ENCODE measurements at places on chromosomes 6 and 20. TPM values are rescaled to one million over a fixed set of nuclear protein-coding genes. Genes with fewer than 3 reads are reported as not detected.

GRCh38 chr6:13303668-13304017 is 24.7 kb downstream of the TBC1D7 start:
- DNase-seq = peak; percentile 75

DNA sequence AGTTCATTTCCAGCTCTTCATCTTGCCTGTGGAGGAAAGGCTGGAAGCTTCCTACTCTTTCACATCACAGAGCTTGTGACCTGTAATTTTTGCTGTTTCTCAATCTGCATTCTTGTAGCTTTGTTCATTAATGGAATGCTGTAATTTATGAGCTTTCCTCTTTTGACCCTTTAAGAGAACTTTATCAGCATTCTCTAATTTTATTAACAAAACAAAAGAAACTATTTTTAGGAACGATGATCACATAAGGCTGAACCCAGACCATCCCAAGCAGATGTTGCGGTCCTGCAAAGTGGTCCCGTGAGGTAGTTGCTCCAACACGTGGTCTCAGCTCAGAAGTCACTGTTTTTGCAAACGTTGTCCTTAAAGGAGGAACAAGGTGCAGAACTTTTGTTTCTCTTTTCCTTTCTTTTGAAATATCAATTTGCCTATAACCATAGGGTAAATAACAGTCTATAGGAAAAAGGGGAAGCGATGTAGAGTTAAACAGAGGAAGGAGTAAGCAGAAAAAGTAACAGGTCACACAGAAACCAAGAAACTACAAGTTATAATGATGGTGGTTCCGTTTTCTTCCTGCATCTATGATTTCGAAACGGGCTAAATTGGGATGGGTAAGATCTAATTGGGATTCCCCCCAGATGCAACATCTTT is 121.3 kb upstream of the PHACTR1 start:
- no peak for DNase-seq

DNA sequence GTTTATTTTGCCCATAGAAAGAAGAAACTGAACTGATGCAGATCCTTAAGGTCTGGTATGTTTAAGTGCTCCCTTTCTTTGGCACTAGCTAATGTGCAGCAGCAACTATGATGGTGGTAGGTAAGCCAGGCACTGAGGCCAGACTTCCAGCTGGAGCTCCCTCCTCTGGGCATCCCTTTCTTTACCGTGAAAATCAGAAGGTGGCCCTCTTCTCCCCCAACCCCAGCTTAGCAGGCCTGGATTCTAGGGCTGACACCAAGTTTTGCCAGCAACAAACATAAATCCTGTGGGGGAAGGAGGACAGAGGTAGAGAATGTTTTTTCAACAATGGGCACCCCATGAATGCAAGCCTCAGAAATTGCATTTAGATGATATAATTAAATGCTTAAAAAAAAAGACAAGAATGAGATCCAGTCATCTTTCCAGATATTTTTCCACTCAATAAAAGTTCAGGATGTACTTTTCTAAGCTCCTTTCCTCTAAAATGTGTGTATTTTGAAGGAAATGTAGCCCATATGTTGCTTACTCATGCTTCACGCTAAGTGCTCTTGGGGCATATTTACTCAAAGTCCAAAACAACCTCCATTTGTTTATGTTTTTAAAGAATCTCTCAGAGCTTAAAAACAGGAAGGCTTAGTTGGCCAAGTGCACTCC is 123.9 kb upstream of the NXT1 start:
- no peak for DNase-seq

DNA sequence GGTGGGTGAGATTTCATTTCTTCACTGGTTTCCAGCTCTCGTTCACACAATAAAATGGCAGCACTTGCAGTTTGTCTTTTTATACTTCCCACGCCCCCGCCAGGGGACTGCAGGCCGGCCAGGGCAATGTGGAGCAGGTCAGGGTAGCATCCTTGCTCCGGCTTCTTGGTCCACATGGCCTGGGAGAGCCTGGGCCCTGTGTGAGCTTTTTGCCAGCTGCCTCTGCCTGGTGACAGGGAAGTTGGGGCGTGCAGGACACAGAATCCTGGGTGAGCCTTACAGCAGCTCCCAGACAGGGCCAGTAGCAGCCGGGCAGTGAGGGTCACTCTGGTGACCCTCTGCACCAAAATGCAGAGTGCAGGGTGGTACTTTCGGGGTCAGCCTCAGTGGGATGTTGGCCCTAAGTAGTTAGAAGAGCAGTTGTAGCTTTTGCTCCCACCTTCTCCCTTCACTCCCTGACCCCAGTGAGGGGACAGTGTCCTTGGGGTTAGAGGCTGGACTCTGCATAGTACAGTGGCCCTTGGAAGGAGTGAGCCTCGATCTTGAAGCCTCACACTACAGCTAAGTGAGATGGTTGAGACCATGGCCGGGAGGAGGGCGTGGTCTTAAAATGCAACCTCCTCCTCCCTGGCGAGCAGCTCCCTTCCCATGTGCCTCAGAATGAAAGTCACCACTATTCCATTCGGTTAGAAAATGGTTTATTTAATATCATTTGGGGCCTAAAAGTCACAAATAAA is 23.8 kb downstream of the PYGB start:
- DNase-seq = no peak

GRCh38 chr6:17093686-17094085 is 8.2 kb upstream of the STMND1 start:
- DNase-seq = no peak

- DNase-seq = no peak
These were observed 405.5 kb upstream of the PLCB4 start for GRCh38 chr20:8663424-8663823.

DNA sequence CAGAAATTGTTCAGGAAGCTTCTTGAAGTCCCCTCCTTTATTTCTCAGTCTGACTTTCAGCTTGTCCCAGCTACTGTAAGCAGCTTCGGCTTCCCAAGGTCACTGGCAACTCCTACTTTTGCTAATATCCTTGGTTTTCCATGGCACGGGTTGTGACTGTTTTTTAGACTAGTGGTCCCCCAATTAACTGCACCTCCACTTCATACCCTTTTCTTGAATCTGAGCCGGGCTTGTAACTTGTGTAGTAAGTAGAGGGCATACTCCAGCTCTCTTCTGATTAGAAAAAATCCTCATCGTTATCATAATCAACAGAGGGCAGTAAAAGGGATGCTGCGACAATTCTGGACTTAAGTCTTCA is 162.3 kb upstream of the TNFAIP3 start:
- no peak for DNase-seq

GRCh38 chr6:11971154-11971553 is 41.0 kb upstream of the HIVEP1 start:
- DNase-seq = no peak

DNA sequence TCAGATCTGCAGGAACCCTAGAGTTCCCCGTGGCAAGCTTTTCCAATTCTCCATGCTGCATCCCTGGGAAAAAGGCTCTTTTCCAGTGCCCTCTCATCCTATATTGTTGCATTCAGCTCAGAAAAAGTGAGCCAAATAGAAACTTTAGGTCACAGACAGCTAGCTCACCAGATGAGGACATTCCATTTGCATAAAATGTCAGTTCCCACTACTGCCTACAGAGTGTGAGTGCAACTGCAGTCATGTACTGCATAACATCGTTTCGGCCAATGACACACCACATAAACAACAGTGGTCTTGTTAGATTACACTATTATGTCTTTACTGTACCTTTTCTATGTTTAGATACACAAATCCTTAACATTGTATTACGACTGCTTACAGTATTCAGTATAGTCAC is 8.6 kb downstream of the HS3ST5 start:
- no peak for DNase-seq

GRCh38 chr20:19934792-19935491 is 82.2 kb upstream of the NAA20 start:
- DNase-seq = peak; percentile 73

DNA sequence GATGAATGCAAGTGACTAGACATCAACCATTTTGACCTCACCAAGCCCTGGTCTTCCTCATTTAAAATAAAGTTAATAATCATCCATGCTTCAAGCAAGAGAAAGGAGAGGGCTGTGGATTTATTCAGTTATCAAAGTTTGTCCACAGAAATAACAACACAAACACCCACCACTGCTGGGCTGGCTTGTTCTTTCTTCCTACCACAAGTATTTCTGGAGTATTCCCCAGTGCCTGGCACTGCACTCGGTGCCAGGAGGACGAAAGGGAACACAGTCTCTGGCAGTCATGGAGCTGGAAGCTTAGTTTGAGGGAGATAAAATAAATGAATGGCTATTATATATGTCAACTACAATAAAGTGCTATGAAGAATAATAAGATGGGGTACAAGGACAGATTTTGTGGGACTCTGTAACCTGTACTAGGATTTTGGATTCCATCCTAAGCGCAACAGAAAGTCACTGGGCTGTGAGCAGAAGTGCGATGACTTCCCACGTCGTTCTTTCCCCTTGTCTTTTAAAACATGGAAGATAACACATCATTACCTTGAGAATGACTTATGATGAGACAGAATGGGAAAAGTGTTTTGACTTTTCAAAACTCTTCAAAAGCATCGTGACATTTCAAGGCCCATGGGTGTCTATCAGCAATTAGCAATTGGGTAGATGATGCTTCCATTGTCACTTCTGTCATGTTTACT is 74.5 kb upstream of the TRAF3IP2 start:
- DNase-seq = no peak

GRCh38 chr6:33201147-33201545 is 479 bp downstream of the SLC39A7 start:
- peak; percentile 35 for DNase-seq

GRCh38 chr6:24743265-24743943 is 24.4 kb upstream of the C6orf62 start:
- no peak for DNase-seq

DNA sequence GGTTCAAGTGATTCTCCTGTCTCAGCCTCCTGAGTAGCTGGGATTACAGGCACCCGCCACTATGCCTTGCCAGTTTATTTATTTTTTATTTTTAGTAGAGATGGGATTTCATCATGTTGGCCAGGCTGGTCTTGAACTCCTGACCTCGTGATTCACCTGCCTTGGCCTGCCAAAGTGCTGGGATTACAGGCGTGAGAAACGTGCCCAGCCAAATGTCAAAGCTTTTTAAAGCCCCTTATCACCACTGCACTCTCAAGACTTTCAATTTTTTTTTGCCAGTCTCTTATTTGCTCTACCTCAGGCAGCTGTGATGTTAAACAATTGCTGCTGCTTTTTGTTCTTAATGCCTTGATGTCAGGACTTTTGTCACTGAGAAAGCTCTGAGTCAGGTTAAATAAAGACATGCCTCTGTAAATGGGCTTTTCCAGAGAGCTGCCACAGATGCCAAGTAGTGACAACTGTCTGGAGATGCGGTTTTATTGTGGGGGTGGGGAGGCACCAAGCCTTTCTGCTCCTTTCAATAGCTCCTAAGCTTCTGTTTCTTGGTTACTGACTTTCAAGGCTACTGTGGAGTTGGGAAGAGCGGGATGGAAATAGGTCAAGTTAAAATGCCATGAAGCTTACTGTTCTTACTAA is 29.2 kb downstream of the RSPH3 start:
- DNase-seq = no peak

- DNase-seq = no peak
These were observed 261.9 kb downstream of the PHF3 start for GRCh38 chr6:63897459-63897858.

DNA sequence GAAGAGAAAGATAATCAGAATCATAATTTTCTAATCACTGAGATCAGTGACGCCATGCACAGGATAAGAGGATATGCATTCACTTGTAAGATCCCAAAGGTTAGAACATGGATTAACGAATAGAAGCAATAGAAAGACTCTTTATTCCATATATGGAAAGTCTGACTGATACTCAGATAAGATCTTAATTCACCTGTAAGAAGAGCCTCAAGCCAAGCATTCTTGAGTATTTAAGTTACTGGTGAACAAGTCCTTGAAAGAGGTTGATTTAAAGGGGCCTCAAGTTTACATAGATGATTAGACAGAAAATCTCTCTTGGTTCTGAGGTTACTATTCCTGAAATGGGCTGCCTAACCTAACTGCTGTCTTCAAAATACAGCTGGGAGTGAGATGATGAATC is 53.8 kb upstream of the MTRF1L start:
- no peak for DNase-seq

GRCh38 chr6:154414021-154414813 is 57.6 kb upstream of the IPCEF1 start:
- no peak for DNase-seq

- no peak for DNase-seq
These were observed 12.6 kb downstream of the ANKEF1 start for GRCh38 chr20:10047427-10047826.

MACROD2 gene
- total RNA-seq = 3.2 TPM

KCNG1 gene
- total RNA-seq = 16.9 TPM

NRSN2 gene
- 21.1 TPM for total RNA-seq

CEP57L1 gene
- total RNA-seq = 12.0 TPM

MROH8 gene
- total RNA-seq = 3.1 TPM

ATXN1 gene
- total RNA-seq = 50.1 TPM

PAX1 gene
- total RNA-seq = not detected
